Activated naive CD4-positive, alpha-beta T cell treated with anti-CD3 and anti-CD28 coated beads, Interleukin-2, amount 50 U/mL, for 72 hours (primary cell): ENCODE measurements at places on chromosomes 16 and 17. TPM values are rescaled to one million over a fixed set of nuclear protein-coding genes. Genes with fewer than 3 reads are reported as not detected.

The DNAAF8 gene
- total RNA-seq = 0.09 TPM

The SLC5A10 gene
- not detected for total RNA-seq

GRCh38 chr16:1657841-1658240 is 20.2 kb upstream of the JPT2 start:
- DNase-seq = no peak

GRCh38 chr17:59505610-59506276 is 59.7 kb upstream of the DHX40 start:
- DNase-seq = no peak

The ADAP2 gene
- total RNA-seq = not detected

The RSAD1 gene
- 51.0 TPM for total RNA-seq

GRCh38 chr17:58335779-58336455 is 7.3 kb upstream of the TSPOAP1 start:
- DNase-seq = no peak

The RAC3 gene
- 5.7 TPM for total RNA-seq

The CNGB1 gene
- 0.51 TPM for total RNA-seq

GRCh38 chr16:71218306-71218963 is 12.1 kb downstream of the HYDIN start:
- no peak for DNase-seq

The KRT40 gene
- total RNA-seq = not detected

DNA sequence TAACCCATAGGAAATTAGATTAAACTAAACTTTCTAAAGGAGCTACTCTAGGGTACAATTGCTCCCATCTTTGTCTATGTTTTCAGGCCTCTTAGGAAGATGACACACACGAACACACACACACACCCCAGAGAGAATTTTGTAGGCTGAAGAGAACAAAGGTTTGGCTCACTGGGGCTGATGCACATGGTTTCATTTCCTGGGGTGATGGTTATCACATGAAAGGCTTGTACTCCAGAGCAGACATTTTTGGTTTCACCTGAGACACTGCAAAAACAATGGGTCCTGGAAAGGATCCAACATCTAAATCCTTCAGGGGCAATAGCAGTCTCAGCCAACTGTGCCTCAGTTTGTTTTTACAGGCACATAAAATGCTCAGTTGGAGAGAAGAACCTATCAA is 62.8 kb downstream of the GRB7 start:
- DNase-seq = peak; percentile 42

GRCh38 chr17:74632617-74633016 is 9.1 kb upstream of the CD300E start:
- DNase-seq = no peak

- DNase-seq = no peak
Measured at GRCh38 chr16:68548947-68549346, 9.9 kb downstream of the ZFP90 start.

DNA sequence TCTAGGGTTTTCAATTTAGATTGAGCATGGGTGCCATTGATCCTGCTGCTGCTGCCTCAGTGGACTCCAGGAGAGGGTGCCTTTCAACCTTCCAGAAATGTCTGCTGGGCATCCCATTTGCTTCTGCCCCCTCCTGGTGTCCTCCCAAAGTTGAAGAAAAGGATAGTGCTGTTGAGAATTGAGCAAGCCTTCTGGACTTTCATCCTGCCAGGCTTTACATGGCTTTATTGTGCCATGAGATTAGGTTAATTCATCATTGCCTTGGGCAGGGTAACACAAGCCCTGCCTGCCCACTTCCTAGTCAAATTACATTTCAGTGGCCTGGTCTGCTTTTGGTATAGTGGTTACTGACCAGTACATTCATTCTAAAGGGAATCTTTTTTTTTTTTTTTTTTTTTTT is 17.9 kb upstream of the TANGO6 start:
- DNase-seq = no peak

- DNase-seq = peak; percentile 97
Measured at GRCh38 chr17:75779250-75779986, 5.2 kb upstream of the UNK start.

The IGF2BP1 gene
- not detected for total RNA-seq

The HLF gene
- 1.8 TPM for total RNA-seq

The MMP25 gene
- 1.8 TPM for total RNA-seq

GRCh38 chr16:81041696-81042095 is 6.1 kb downstream of the ATMIN start:
- no peak for DNase-seq

The CASKIN1 gene
- total RNA-seq = 11.3 TPM

The RPS2 gene
- 5,668 TPM for total RNA-seq

DNA sequence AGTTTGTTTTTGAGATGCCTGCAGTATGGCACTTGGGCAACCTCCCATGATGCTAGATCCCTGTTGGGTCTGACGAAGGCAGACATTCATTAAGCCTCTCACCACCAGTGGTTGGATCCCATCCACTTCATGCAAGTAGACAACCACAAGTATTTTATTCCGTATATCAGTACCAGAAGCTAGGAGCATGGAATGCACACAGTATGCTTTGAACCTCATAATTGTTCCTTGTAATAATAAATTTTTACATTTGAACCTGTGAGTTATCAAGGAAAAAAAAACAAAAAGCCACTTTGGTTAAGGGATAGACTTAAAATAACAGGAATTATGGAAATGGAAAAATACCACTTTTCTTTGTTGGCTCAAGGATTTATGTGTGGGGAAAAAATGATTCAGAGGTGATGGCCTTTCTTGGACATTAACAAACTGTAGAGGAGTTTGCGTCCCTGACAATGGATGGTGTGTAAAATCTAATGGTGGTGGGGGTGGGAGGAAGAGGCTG is 107.1 kb upstream of the KCNJ16 start:
- DNase-seq = no peak

- DNase-seq = no peak
Measured at GRCh38 chr17:40980596-40980995, 3.5 kb downstream of the KRT40 start.

- DNase-seq = no peak
Measured at GRCh38 chr16:31428638-31429247, 583 bp upstream of the COX6A2 start.
